ENCODE measurements at places on chromosomes 13 and 19. TPM values are rescaled to one million over a fixed set of nuclear protein-coding genes. Genes with fewer than 3 reads are reported as not detected.

The MAST1 gene
- 2.5 TPM for total RNA-seq

The CEACAM7 gene
- total RNA-seq, result not detected

The PRODH2 gene
- total RNA-seq, result 0.38 TPM

The PROSER1 gene
- 11.7 TPM for total RNA-seq

The TMIGD2 gene
- total RNA-seq, result not detected

The F10 gene
- total RNA-seq, result not detected

The JAK3 gene
- 0.32 TPM for total RNA-seq

The LENG9 gene
- total RNA-seq, result 8.6 TPM

The BORCS8 gene
- 12.7 TPM for total RNA-seq

The IFNL3 gene
- not detected for total RNA-seq

The POU2F2 gene
- 0.22 TPM for total RNA-seq

The MBD3L2 gene
- total RNA-seq, result not detected

The KLHL1 gene
- not detected for total RNA-seq

The ZSCAN22 gene
- 1.7 TPM for total RNA-seq

The FXYD1 gene
- not detected for total RNA-seq

The ZNF536 gene
- total RNA-seq, result not detected

The DIAPH3 gene
- 8.0 TPM for total RNA-seq

The NTF4 gene
- 0.65 TPM for total RNA-seq

The PBX4 gene
- total RNA-seq, result 1.7 TPM
